ENCODE measurements at places on chromosomes 2 and 18.

DNA sequence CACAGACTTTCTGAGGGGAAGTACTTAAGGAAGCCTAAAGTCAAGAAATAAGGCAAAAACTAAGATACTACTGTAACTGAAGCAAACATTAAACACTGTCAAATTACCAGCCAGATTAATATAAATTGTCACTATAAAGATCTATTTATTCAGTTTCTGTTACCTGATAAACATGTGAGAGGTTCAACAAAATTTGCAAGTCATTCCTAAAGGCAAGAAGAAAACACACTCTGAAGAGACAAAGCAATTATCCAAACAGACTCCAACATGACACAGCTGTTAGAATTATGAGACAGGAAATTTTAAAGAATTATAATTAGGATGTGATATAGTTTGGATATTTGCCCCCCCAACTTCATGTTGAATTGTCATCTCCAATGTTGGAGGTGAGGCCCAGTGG lies 140.4 kb upstream of the COL3A1 start:
- DNase-seq: no peak

GRCh38 chr18:36580266-36580665 lies 248.5 kb downstream of the TPGS2 start:
- no peak for DNase-seq

DNA sequence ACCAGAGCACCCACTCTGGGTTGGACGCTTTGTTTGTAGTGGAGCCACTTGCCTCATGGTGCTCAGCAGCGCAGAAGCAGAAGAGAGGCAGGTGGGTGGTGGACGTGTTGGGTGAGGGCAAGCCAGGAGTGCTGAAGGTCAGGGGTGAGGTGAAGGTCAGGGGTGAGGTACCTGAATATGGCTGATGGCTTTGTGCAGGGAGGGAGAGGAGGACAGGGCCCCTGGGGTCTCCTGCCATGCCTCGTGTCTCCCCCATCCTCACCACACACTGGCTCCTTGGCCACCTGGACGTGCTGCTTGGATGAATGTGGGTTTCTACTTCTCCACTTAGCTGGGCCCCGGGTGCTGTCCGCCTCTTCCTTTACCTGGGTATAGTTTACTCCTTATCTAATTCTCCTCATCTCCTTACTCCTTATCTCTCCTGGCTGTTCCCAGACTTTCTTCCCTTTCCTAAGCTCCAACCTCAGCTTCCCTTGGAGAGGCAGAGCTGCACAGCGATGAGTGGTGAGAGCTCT lies 68.1 kb downstream of the DYSF start:
- no peak for DNase-seq

DNA sequence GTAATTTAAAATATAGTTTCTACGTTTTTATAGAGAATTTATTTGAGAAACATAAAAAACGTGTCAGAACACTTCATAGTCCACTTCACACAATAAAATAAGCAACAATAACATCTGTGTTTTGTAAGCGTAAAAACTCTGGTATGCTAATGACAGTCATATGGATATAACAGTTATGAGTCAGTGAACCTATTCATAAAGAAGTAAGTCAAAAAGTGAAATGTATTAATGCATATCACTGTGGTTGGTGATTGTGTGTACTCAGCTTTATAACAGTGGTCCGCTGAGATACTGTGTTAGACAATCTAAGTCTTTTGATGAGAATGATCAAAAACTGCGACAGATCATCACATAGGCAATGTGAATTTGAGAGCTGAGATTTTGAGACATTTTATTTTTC lies 153.2 kb downstream of the WDR7 start:
- DNase-seq: no peak

DNA sequence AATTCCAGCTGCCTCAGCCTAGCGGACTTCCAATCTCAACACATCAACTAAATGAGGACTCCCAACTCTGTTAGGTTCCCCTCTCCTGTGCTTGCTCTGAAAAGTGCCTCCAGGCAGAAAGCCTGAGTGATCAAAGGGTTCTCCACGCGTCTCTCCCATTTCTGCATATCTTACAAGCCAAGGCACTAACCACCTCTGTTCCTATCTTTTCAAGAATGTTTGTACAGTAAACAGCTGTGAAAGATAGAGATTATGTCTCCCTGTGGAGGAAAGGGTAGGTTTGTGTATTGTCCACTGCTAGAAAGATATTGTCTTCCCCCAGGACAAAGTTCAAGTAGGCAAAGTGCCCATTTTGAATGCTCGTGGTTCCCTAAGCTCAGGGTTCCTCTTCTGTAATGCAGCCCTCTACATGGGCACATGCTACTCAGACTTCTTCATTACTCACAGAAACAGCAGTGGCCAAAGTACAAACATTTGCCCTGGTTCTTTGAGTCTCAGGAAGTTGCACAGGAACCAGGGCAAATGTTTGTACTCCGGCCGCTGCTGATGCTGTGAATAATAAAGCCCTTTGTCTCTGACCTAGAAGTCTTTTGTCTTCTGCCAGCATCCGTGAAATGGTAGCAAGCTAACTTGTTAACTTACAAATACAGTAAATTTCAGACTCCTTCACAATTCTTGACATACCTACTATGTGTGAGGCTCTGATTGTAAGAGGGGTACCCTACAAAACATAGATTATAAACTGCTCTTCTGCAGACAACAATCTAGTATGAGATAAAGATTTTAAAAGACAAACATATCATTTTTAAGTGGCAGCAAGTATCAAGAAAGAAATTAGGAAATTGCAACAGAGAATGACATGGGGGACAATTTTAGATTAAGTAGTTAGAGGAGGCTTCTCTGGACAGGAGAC lies 44.5 kb downstream of the PKDCC start:
- peak; percentile 85 for DNase-seq
